ENCODE measurements at places on chromosomes 7 and 10.

DNA sequence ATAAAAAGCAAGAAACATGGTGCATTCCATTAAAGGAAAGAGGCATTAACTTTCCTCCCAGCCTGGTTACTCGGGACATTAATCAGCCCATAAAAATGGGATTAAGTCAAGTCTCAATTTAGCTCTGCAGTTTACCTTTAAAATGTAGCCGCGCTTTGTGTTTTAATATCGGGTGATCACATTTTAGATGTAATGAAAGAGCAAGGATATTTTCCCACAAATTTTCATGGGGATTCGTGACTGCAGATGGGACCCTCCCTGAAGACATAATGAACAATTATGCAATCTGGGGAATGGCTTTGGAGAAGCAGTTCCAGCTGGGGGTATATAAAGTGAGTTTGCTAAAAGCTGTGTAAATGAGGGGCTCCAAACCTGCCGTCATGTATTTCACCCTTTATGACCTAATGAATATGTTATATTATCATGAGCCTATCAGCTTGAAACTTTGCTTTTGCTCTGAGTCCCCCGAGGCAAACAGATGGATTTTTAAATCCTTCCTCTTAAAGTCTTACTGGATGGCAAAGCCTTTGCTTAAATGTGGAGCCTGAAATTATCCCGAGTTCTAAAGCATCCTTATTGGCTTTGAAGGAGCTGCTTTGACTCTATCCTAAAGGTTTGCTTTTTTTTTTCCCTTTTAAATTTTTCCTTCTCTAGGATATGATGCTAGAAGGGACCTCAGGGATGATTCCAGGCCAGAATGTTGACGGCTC is 31.8 kb downstream of the BAMBI start:
- no peak for DNase-seq

DNA sequence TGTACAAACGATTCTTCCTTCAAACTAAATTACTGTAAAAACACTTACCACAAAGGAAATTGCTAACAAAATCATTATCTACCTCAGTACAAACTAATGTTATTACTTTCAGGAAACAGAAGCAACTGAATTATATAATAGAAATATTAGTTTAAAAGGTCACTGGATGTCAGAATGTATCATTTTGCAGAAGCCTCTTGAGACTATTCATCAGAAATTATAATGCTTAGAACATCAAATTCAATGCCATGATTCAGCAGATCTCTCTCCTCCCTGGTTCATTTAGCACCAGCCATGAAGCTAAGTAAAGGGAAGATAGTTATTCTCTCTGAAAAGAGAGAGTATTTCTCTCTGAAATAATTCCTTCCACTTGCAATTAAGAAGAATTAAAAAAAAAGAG is 223.3 kb downstream of the IMMP2L start:
- DNase-seq: no peak

DNA sequence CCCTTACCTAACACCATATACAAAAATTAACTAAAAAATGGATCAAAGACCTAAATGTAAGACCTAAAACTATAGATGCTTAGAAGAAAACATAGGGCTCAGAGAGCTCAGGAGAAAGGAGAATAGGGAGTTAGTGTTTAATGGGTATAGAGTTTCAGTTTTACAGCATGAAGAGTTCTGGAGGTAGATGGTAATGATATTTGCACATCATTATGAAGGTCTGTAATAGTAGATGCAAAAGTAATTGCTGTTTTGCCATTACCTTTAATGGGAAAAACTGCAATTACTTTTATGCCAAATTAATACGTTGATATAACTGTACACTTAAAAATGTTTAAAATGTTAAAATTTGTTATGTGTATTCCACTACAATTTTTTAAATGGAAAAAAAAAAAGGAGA is 39.2 kb upstream of the NANOS1 start:
- no peak for DNase-seq

DNA sequence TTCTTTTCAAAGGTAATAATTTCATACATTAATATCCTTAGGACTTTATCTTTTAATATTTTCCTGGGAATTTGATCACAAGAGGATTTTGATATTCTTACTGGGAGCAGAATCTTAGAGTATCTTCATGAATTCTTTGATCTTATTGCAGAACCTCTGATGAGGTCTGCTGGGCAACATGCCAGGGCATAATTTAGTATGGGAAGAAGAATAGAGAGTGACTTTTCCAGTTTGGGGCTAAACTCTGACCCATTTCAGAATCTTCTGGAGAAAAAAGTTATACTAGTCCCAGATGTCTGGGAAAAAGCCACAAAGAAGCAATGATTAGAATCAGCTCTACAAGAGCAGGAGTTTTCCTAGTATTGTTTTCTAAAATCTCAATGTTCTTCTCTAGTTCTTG is 28.0 kb upstream of the RSU1 start:
- DNase-seq: no peak

GRCh38 chr10:8556321-8556720 is 501.8 kb downstream of the GATA3 start:
- DNase-seq: no peak

GRCh38 chr10:51340845-51341610 is 266.7 kb downstream of the PRKG1 start:
- no peak for DNase-seq

DNA sequence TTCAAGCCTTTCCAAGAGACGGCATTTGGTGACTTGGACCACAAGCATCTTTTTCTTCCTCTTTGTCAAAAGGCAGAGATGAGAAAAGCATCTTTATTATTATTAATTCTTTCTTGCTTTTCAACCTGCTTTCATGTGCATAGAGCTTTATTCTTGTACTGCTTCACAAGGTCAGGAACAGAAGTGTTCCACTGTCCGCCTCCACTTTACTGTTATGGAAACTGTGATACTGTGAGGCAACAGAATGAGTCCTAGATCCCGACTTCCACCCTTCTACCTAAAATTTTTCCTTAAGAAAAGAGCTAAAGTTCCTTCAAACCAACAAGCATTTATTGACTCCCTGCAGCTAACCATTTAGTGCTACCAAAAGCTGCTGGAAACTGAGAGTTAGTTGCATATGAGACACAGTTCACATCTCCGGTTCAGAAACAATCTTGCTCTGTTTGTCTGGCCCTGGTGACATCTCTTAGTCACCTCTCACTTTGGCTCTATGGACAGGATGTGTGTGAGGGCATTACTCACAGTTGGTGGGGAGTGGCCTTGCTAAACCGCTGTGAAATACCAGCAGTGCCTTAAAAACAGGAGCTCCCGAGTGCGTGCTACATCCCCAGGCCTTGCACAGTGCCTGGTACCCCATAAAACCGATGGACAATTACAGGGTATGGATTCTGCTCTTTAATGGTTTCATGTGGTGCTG is 77.1 kb upstream of the TRIL start:
- no peak for DNase-seq

- DNase-seq: no peak
Observed at GRCh38 chr7:70781922-70782311, 350.0 kb upstream of the GALNT17 start.

DNA sequence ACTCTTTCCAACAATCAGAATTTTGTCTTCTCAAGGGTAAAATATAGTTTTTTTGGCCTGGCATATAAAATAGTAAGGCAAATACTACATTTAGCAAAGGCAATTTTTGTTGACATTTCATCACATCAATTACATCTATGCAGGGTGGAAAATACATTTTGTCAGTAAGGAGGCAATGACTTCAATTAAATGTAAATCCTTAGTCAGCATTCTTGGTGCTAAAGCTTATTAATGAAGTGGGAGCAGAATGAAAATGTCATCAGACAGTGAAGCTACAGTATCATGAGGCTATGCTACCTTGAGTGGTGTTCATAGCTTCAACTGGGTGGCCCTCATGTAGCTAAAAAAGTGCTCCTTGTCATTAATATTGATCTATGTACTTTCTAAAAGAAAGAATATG is 8.9 kb downstream of the LRRTM3 start:
- no peak for DNase-seq

DNA sequence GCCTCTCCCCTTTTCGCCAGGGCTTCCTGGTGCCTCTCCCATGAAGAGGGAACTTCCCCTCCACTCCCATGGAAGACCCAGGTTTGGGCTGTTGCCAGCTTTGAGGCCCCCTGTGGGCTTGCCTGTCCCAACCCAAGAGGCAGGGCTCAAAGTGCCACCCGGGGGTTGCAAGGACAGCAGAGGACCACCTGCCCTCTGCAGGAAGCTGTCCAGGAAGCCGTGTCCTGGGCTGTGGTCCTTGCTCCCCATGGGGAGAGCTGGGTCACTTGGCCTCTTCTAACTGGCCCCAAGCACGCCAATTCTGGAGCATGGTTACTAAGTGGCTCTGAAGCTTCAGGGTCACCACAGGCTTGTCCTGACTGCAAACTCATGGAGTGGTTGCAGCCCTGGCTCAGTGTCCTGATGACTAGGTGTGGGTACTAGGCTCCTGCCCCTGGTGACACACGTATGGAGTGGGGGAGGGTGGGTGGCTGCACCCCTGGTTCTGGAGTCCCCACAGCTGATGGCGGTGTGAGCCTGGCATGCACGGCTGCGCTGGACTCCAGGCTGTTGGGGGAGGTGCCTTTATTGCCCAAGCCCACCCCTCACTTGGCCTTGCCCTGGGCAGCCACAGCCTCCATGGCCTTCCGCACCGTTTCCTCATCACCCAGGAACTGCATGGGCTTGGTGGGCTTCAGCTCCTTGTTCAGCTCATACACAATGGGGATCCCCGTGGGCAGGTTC is 3.0 kb downstream of the PGAM2 start:
- DNase-seq: no peak

DNA sequence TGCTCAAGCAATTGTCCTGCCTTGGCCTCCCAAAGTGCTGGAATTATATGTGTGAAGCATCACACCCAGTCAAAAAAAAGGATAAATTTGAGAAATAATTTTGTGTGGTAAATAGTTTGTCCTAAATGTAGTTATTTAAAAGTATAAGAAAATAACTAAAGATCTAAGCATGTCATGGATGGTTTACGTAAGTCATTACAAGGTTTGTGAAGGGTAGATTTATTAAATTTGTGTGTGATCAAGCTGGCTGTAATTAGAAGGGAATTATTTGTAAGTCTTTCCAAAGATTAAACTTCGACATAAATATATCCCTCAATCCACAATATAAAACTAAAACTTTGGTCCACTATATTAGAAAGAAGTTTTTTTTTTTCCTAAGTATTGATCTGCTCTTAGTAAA is 28.6 kb downstream of the ORC5 start:
- DNase-seq: no peak

DNA sequence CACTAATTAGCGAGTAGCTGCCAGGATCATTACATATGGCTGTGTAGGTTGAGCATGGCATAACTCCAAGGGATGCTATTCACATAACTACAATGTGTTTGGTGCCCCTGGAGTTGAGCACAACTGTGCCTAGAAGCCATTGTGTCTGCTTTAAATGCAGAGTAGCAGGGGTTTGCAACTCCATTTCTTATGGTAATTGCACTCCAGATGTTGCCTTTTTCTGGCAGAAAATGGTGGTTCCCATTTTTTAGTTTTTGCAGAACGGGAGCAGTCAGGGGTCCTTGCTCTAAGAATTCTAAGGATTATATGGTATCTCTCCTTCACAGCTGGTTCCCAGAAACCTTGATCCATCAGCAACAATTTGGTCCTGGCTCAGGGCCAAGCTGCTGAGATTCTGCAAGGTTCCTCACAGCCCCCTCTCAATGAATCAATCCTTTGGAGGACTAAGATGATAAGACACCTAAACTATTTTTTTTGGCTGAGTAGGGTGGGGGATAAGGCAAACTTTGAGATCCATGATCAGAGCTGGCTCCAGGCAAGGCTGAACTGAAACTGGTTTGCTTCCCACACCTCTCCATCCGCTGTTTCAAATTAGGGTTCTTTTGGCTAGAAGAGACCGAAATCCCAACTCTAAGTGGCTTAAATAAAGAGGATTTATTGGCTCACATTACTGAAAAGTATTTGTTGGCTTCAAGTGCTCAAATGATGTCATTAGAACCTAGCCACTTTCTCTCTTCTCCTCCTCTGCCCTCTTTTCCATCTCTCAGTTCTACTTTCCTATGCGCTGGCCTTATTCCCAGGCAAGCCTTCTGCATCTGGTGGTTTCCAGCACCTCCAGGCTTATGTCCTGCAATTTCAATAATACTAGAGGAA is 97.5 kb upstream of the CCDC6 start:
- no peak for DNase-seq

DNA sequence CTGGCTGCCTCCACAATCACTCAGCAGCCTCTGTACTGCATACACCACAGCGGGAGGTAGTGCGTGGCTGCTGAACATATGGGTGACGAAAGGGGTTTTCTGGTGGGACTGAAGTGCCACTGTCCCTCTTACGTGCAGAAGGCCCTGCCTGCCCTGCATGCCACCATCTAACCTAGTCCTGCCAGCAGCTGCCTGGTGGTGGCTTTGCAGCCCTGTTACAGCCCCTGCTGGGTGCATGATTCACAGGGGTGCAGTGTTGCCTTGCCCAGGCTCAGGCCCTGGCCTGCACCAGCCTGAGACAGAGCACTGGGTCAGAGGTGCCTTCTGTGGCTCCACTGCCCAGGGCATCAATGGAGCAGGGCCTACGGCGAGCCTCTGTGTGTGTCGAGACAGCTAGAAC is 50.1 kb downstream of the SYPL1 start:
- DNase-seq: no peak

GRCh38 chr10:30359373-30360206 is 10.5 kb upstream of the MTPAP start:
- peak; percentile 27 for DNase-seq

- no peak for DNase-seq
Observed at GRCh38 chr7:134552105-134552504, 3.2 kb downstream of the AKR1B15 start.

GRCh38 chr7:129285111-129285510 is 60.3 kb downstream of the AHCYL2 start:
- no peak for DNase-seq

DNA sequence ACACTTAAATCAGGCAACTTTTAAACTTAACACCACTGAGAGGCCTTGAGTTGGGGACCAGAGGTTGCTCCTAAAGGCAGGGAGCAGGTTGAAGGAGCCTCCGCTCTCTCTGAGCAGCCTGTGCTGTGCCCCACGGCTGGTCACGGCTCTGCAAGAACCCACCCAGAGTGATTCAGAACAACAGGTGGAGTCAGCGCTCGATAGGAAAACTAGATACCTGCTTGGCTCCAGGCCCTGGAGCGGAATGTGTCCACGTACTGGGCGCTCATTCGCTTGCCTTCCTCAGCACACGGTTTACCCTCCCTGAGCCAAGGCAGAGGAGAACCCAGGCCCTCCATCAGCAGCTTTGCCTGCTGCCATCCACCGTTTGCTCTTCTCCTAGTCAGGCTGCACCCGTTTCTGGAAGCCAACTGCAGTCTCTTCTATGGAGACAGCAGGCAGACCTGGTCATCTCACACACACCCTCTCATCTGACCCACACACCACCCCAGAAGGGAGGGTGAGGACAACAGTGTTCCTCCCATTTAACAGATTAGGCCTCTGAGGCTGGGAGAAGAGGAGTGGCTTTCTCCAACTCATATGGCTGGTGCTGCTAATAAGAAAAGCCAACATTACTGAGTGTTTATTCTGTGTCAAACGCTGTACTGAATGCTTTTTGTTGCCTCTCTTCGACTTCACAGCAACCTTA is 37.6 kb upstream of the PDCD4 start:
- no peak for DNase-seq
